ENCODE measurements at places on chromosomes 16 and 17.

GRCh38 chr16:51723036-51723724 is 572.1 kb upstream of the SALL1 start:
- no peak for DNase-seq

DNA sequence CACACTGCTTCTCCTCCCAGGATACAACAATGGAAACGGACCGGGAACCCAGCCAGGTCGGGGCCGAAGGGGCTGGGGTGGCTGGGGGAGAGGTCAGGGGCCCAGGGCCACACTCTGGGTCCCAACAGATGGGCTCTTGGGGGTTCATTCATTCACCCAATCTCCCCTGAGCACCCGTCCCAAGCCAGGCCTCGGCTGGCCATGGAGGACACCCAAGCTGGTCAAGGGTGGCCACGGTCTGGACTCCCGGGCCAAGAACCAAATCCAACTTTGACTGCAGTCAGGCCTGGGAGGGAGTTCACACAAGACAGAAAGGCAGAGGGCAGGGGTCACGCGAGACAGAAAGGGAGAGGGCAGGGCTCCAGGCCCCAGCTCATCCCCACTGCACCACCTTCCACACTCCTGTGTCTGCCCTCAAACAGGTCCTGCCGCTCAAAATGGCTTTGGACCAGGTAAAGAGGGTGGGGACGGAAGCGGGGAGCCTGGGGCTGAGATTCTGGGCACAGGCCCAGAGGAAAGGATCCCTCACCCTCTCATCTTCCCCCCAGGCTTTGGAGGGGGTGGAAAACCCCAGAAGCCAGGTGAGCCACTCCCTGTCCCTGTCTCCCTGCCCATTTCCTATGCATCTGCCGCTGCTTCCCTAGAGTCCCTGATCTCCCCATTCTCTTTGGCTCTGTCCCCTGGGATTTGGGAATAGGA is 12.3 kb upstream of the PKMYT1 start:
- no peak for DNase-seq

- no peak for DNase-seq
Observed at GRCh38 chr16:88468275-88469129, 15.4 kb downstream of the ZFPM1 start.

- no peak for DNase-seq
Observed at GRCh38 chr17:73684183-73684582, 39.9 kb upstream of the SDK2 start.

- no peak for DNase-seq
Observed at GRCh38 chr17:11899537-11899942, 97.7 kb downstream of the ZNF18 start.

- no peak for DNase-seq
Observed at GRCh38 chr16:5615868-5616642, 518.5 kb upstream of the EEF2KMT start.

DNA sequence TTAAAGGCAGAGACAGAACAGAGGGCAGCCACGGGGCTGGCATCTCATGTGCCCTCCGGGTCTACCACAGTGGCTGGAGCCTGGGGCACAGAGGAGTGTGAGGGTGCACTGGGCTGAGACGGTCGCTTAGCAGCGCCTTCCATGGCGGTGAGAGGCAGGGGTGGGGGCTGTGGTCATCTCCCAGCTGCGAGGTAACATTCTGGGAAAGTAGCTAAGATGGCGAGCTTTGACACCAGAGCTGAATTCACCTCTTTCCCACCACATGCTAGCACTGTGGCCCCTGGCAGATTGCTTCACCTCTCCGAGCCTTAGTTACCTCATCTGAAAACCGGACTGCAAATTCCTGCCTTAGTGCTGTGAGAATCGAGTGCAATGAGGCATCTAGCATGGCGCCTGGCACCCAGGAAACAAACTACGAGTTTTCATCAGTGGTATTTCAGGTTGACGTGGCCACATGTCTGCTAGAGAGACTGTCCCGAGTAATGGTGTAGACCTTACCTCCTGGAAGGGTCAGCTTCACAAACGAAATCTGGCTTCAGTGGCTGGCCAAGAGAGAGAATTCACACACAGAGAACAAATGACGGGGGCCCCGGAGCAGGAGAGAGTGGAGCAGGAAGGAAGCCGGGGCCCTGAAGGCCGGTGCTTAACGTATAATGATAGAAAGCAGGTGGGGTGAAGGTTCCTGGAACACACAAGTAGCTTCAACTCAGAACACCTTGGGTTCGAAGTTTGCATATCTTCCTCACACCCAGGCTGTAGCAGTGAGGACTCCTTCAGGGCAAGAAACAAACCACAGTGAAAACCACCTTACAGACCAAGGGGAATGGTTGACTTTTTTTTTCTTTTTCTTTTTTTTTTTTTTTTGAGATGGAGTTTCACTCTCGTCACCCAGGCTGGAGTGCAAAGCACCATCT is 63.9 kb upstream of the RPH3AL start:
- no peak for DNase-seq

DNA sequence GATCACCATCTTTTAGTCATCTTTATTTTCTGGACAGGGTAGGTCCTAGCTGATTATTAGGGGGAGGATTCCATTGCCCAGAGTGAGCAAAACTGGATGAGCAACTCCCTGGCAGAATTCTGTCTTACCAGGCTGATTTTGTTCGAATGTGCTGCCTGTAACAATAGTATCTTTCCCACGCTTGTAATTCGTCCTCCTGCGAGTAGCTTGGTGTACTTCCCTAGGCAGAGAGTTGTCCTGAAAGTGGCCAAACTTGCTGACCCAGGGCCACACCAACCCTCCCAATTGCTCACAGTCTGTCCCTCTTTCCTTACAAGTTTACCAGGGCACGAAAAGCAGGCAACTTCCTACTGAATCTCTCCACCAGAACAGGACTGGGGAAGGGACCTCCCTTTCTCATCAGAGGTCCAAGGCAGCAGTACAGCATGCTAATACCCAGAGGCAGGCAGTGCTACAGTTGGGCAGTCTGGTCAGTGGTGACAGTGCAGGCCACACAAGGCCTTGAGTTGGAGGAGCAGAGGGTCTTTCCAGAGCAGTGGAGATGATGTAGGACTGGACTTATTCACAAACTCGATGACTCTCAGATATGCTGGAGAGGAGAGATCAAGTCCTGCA is 67.8 kb upstream of the NLK start:
- DNase-seq: no peak

DNA sequence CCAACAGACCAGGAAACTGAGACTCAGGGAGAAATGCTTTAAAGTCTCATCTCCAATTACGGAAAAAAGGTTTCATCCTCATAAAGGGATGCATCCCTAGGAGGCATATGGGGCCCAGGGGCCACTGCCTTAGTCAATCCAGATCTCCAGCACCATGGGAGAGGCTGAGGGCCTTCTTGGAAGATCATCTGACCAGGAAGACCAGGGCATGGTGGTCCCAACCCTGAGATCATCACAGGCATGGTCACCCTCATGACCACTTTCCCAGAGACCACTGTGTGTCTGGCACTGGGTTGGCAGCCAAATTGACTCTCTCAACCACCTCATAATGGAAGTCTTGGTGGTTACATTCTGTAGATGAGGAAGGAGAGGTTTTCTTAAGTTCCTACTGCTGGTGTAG is 23.4 kb upstream of the CES5A start:
- no peak for DNase-seq

GRCh38 chr17:32627239-32627996 is 140.6 kb downstream of the CDK5R1 start:
- no peak for DNase-seq

GRCh38 chr17:49616601-49617131 is 41.0 kb downstream of the NXPH3 start:
- DNase-seq: no peak

- no peak for DNase-seq
Observed at GRCh38 chr16:4264546-4264945, 8.3 kb downstream of the TFAP4 start.

- DNase-seq: no peak
Observed at GRCh38 chr17:45004388-45004787, 36.3 kb upstream of the C1QL1 start.

DNA sequence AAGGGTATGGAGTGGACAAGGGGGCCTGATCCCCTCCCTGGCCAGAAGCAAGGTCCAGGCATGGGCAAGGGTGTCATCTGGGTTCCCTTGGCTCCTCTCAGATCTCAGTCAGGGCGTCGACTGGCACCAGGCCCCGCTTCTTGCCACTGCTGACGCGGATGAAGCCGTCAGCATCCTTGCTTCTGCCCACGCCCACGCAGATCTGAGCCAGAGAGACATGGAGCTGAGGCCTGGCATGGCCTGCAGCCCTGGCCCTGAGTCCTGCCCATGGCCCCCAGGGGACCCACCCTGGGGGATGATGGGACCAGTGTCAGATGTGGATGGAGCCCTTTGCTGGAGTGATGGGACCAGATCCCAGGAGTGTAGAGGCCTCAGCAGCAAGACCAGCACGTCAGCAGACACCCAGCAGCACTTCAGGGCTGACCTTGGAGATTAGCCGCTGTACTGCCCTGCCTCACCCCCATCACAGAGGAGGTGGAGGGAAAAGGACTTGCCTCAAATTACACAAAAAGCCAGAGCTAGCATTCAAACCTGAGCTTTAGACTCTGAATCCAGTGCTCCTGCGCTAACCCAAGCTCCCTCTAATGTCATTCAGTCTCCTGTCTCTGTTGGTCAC is 12.2 kb downstream of the RPL19 start:
- no peak for DNase-seq

DNA sequence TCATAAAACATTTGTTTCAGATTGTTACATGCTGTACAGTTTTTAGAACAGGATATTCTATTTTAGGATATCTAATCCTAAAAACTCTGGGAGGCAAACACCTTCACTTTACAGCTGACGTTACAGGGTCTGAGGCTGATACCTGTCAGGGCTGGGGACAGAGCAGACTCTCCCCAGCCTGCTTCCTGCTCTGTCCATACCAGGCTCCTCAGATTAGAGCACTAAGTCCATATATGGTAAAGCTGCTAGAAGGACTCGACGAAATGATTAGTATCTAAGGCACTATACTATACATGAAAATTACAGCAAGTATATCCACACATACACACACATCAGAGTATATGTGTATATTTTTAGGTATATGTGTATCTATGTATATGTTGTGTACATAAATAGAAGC is 125.2 kb downstream of the ZFHX3 start:
- no peak for DNase-seq

GRCh38 chr17:64694207-64694606 is 32.1 kb upstream of the SMURF2 start:
- DNase-seq: no peak

DNA sequence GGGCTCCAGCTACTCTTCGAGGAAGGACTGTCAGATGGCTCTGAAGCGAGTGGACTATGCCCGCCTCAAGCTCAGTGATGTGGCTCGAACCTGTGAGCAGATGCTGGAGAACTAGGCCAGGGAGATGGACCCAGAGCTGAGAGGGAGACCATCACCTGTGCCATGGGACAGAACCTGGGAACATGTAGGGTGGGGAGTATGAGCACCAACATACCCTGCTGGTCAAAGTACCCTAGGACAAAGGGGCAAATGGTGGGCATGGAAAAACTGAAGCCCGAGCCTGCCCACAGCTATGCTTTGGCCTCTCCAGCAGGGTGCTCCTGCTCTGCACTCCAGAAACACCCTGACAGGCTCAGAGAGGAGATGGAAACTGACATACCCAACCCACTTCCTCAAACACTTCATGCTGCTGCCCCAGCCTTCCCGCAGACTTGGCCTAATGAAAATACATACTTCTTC is 1.9 kb downstream of the MED11 start:
- DNase-seq: peak; percentile 67

- DNase-seq: peak; percentile 99
Observed at GRCh38 chr16:68332411-68333121, 21.7 kb downstream of the PRMT7 start.

DNA sequence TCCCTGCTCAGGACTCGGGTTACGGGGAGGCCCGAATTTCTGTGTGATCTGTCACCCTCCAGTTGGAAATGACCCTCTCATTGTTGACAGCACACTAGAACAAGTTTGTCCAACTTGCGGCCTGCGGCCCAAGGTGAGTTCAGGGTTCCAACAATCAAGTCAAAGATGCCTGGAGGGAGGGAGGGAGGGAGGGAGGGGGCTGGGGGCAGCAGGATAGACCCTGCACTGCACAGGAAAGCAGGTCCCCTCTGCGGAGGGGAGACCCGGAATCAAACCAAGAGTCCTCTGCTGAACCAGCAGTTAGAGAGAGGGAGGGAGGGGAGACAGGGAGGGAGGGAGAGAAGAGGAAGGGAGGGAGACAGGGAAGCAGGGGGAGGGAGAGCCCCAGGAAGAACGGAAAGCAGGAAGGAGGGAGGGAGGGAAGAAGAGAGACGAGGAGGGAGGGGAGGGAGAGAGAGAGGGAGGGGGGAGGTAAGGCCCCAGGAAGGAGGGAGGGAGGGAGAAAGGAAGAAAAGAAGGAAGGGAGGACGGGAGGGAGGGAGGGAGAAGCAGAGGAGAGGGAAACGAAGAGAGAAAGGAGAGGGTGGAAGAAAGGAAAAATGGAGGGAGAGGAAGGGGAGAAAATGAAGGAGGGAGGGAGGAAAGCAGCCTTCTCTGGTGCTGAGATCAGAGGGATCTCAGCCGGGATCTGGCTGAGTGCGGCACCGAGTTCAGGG is 96.7 kb upstream of the CDH5 start:
- DNase-seq: no peak

- no peak for DNase-seq
Observed at GRCh38 chr17:42252597-42253550, 23.3 kb downstream of the STAT5B start.

DNA sequence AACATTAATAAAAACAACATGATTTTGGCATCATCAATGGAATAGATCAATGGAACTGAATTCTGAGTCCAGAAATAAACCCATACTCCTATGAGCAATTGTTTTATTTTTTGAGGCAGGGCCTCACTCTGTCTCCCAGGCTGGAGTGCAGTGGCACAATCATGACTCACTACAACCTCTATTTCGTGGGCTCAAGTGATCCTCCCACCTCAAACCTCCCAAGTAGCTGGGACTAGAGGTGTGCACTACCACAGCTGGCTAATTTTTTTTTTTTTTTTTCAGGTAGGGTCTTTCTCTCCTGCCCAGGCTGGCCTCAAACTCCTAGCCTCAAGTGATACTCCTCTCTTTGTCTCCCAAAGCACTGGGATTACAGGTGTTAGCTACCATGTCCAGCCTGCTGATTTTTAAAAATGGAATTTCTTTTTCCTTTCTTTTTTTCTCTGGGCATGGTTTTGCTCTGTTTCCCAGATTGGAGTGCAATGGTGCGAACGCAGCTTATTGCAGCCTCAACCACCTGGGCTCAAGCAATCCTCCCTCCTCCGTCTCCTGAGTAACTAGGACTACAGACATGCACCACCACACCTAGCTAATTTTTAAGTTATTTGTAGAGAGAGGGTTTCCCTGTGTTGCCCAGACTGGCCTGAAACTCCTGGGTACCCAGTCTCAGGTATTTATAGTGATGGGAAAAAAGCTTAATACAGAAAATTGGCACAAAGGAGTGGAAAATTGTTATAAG is 7.3 kb upstream of the PRDM7 start:
- DNase-seq: no peak
